Fibroblast of the aortic adventitia (primary cell): ENCODE measurements at places on chromosomes 5 and 9.

DNA sequence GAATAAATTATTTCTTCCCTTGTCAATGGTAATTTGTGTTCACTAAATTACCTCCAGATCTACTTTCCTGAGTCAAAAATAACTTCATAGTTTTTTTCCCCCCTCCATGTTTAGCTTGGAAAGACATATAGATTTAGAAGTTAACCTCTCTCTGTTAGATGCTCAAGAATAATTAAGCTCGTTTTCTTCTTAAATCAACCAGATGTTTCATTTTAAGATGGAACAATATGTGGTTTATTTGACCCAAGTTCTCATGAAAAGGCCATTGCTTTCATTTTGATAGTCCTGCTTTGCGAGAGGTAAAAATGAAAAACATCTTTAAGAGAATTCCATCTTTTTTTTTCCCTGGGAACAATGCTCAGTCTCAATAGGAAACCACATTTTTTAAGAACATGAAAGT, 27.7 kb upstream of the GAS1 start:
- DNase-seq, result no peak

GRCh38 chr5:180367991-180368390, 14.9 kb upstream of the GFPT2 start:
- DNase-seq, result no peak

- DNase-seq, result no peak
These were observed 45.0 kb upstream of the PRR16 start for GRCh38 chr5:120419127-120419526.

- no peak for DNase-seq
These were observed 427 bp downstream of the PCYOX1L start for GRCh38 chr5:149358294-149358651.

- no peak for DNase-seq
These were observed 34.6 kb downstream of the EBF1 start for GRCh38 chr5:159065135-159065534.

DNA sequence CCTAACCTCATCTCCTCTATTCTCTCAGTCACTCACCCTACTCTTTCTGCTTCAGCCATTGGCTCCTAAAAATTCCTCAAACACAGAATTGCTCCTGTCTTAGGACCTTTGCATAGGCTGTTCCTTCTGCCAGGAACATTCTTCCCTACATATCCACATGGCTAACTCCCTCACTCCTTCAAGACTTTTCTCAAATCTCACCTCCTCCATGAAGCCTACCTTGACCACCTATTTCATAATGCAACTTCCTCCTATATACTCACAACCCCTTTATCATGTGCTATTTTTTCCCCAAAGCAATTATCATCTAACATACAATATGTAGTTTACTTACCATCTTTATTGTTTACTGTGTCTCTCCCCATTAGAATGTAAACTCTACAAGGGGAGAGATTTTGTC, 45.8 kb downstream of the ARL15 start:
- no peak for DNase-seq

DNA sequence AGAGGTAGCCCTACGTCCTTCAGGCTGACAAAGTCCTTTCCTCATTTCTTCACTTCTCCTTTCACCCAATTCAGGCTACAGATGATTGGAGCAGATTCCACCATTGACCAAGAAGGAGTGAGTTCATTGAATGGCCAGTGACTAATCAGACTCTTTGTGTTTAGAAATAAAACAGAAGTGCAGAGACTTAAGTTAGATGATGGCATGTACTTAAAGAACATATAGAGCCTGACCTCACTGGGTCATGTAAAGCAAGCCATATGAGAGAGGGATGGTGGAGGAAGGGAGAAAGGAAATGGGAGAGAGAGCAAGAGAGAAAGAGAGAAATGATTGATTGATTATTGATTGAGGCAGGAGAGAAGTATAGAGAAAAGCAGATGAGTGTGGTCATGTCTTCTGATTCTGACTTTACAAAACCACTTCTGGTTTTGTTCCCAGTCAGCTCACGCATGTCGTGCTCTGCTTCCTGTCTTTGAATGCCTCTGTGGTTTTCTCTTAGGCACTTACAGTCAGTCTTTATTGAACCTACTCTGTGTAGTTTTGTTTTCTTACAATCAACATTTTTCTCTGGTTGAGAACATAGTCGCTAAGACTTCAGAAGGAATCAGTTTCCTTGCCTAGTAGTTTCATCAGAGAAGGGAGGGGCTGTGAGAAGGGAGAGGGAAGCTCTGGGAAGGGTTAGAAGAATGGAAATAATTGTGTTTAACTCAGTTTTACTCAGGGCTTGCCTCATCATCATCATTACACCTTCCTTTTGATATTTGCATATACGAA, 149.2 kb upstream of the KLF9 start:
- DNase-seq, result peak; percentile 83

GRCh38 chr5:157778121-157778805, 34.8 kb downstream of the LSM11 start:
- peak; percentile 33 for DNase-seq

GRCh38 chr5:38316544-38317224, 58.3 kb downstream of the EGFLAM start:
- peak; percentile 54 for DNase-seq

DNA sequence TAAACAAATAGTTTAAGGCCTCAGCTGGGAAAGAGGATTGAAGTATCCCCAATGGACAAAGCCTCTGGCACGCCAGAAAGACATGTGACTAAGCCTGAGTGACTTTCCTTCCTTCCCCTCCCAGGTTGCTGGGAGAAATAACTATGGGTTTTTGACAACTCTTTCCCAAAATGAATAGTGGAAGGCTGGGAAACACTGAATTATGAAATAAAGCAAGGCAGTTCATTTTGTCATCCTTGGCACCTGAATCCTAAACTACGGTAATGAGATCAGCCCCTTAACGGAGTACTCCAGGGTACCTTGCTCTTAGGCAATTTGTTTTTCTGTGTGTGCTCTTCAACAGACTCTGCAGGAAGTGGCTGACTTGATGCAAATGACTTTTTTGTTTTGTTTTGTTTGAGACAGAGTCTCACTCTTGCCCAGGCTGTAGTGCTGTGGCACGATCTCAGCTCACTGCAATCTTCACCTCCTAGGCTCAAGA, 75.2 kb downstream of the LMNB1 start:
- DNase-seq, result peak; percentile 88

GRCh38 chr5:154758977-154759376, 3.8 kb downstream of the LARP1 start:
- no peak for DNase-seq

- DNase-seq, result no peak
These were observed 95.8 kb upstream of the SPATA31C2 start for GRCh38 chr9:88234114-88234513.

DNA sequence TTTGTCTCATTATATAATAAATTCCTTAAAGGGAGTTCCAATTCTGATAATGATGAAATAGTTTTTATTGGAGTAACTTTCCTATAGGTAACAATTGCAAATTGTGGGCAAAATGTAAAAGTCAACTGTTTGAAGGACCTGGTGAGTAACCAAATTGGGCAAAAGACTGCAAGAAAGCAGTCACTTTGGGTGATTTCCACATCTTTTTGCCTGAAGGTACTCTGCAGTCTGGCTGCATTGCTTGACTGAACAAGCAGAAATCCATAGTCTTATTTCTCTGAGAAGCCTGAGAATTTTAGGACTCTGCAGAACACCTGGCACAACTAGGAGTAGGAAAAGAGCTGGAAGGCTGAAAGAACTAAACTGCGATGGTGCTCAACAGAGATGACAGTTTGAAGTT, 114.9 kb downstream of the HOMER1 start:
- no peak for DNase-seq

GRCh38 chr9:88759364-88759763, 224.4 kb downstream of the NXNL2 start:
- no peak for DNase-seq

- no peak for DNase-seq
These were observed 116.3 kb downstream of the MED27 start for GRCh38 chr9:131963072-131964030.

GRCh38 chr9:28105001-28105400, 531.7 kb upstream of the C9orf72 start:
- no peak for DNase-seq

DNA sequence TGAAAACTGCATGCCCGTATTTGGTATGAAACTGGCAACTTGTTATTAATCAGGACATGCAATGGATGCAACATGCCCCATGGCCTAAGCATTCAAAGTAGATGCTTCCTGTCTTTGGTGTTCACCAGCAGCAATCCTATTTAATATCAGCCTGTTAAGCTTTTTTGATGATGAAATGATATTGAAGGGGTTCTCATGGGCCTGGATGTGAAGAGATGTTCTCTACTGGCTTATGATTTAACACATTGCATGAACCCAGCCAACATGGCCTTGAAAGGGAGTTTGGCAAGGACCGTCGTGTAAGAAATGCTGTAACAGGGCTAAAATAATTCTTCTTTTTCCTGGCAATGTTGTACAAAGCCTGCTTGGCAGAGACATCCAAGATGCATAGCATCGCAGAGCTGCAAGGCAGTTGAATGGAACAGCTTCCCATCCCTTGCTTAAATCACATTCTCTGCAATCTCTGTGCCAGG, 111.2 kb downstream of the SMARCA2 start:
- peak; percentile 95 for DNase-seq

DNA sequence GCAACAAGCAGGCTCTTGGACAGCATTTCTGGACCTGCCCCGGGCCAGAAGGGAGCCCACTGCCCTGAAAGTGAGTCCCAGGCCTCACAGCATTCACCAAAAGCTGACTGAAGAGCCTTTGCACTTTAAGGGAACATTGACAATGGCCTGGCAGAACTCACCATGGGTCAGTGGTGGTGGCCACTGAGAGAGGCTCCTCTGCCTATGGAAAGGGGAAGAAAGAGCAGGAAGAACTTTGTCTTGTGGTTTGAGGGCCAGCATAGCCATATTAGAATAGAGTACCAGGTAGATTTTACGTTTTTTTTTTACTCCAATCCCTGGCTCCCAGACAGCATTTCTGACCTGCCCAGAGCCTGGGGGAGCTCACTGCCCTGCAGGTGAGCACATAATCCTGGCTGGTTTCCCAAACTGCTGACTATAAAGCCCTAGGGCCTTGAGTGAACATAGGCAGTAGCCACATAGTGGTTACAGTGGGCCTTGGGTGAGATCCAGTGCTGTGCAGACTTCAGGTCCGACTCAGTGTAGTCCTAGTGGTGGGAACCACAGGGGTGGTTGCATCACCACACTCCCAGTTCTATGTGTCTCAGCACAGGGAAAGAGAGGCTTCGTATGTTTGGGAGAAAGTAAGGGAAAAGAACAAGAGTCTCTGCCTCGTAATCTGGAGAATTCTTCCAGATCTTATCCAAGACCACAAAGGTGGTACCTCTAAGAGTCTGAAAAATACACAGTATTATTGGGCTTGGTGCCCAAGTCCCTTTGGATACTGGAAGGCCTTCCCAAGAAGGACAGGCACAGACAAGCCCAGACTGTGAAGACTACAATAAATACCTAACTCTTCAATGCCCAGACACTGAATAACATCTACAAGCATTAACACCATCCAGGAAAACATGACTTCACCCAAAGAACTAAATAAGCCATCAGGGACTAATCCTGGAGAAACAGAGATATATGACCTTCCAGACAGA, 89.5 kb downstream of the TSSK1B start:
- DNase-seq, result peak; percentile 83

GRCh38 chr5:99072846-99073245, 144.0 kb upstream of the CHD1 start:
- no peak for DNase-seq

DNA sequence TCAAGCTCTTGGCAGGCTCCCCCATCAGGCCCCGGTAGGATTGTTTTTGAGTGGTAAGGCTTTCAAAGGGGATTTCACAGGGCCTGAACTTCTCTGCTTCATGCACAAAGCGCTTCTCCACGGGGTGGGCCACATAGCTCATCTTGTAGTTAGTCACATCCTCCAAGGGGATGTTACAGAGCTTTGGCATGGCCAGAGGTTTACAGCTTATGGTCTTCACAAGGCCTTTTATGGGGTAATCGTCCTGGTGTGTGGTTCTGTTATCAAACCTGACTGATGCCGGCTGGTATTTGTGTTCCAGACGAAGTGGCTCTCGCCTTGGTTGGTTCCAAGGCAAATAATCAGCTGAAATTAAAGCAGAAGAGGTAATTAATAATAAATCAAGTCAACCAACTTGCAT, 104.3 kb downstream of the SAXO1 start:
- peak; percentile 61 for DNase-seq

DNA sequence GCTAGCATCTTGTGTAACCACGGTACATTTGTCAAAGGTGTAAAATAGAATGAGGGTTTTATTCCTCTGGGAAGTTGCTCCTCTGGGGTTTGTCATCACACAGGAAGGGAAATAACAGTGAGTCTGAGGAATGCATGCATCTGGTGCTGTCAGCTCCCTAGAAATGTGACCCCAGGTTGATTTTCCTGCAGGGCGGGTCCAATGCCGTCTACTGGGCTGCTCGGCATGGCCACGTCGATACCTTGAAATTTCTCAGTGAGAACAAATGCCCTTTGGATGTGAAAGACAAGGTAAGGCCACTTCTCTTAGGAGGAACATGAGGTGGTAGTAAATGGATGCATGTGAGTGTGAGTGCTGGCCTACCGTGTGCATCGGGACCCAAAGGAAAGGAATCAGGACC, 78.8 kb upstream of the CTSL start:
- DNase-seq, result no peak

DNA sequence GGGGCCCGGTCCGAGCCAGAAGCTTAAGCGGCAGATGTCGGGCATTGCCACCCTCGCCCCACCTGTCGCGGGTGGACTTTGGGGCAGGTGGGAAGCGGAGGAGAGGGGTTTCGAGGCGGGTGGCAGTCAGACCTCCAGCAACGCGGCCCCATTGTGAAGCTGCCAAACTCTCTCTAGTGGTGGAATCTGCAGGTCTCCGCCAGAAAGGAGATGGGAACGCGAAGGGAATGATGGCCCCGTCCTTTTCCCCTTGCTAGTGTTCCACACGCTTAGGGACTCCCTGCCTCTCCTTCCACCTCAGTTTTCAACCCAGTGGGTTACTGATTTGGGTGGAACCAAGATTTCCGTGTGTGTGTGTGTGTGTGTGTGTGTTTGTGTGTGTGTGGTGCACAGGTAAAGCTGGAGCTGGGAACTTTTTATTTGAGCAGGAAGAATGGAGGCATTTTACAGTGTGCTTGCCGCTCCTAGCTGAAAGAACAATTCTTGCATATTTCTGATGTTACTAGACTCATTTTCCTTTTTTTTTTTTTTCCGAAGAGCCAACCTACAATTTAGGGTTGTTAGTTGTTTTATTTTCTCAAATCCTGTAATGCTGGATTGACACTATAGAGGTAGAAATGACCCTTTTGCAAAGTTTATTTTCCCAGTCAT, 1.3 kb downstream of the MACIR start:
- peak; percentile 47 for DNase-seq

- DNase-seq, result no peak
These were observed 71.0 kb upstream of the HMHB1 start for GRCh38 chr5:143740956-143741355.

GRCh38 chr5:89597878-89598277, 714.9 kb upstream of the MEF2C start:
- no peak for DNase-seq
